Nucleus accumbens (tissue), 56 donors: ENCODE measurements at places on chromosomes 5 and 9.

- DNase-seq: no peak
Observed at GRCh38 chr5:172276214-172276613, 7.3 kb downstream of the UBTD2 start.

DNA sequence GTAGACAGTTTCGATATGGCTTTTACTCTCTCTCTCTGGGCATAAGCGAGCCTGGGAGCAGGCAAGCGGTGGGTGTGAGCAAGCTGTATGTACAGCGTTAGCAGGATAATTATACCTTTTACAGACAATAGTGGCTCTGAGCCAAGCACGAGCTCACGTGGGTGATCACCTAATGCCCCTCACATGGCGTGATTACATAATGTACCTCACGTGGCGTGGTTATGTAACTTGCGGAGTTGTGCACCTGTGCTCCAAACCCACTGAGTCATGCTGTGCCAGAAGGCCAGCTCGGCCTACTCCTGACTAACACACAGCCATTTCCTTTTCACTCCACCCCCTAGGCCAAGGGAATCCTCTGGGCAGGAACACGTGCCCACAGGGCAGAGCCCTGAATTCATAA, 797.2 kb downstream of the EFNA5 start:
- DNase-seq: no peak

- DNase-seq: no peak
Observed at GRCh38 chr5:97854871-97855762, 672.1 kb upstream of the RIOK2 start.

GRCh38 chr9:96219026-96219899, 82.7 kb downstream of the HSD17B3 start:
- DNase-seq: peak; percentile 40

DNA sequence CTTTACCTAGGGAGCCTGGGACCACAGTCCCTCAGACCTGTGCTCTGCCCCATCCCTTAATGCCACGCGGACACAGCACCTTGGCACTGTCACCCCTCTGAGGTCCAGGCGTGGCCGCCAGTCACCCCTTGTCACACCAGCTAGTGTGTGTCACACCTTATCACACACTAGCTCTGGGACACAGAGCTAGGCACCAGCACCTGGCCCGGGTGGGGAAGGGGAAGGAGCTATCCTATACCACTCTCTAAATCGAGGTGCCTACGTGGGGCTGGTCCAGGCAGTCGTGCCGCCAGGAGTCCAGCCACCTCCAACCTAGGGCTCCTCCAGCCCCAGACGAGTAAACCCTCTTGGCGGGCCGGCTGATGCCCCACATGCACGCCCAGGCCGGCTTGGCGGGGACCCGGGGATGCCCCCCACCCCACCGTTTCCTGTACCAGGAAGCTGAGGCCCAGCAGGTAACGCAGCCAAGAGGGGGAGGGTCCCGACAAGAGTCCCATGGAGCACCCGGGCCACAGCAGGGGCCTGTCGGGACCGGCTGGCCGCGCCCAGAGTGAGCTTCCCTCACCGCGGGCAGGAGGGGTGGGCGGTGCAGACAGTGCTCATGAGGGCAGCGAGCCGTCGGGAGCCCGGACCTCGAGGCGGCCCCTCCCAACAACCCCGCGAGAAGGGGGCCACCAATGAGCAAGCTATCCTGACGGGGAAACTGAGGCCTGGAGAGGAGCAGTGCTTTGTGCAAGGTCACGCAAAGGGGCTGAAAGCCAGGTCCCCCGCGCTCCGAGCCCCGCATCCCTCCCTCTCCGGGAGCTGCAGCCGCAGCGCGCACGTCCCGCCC, 550 bp downstream of the CORO2A start:
- no peak for DNase-seq

- DNase-seq: peak; percentile 93
Observed at GRCh38 chr9:113056191-113057106, at the start of gene ZFP37. ZFP37 (minus strand) TSS chr9:113056724; CDS start chr9:113056688, 36 bp downstream.

DNA sequence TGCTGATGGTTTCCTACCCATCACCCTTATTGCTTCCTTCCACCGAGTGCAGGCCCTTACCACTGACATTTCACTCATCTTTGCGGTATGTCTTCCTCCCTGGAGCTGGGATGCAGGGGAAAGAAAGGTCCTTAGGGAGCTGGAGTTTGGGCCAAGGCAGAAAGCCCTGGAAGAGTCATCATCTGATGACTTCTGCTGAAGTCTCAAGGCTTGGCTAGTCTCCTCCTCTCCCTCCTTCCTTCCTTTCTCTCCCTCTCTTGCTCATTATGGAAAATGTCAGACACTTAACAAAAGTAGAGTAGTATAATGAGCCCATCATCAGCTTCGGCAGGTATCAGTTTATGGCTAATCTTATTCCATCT, 40.0 kb downstream of the LARP1 start:
- DNase-seq: no peak

DNA sequence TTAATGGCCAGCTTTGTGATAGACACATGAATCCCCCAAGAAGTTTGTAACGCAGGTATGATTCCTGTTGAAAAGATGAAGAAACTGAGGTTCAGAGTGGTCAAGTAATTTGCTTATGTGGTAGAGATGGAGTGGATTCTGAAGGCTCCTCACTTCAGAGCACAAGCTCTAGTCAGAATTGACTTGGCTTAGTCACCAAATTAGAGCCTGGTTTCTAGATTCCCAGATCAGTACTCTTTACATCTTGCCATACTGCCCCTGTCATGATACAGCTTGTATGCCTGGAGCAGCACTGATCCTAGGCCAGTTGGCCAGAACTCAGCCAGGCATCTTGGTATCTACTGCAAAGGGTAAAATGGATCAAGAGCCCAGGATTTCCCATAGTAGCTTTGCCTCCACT, 284.4 kb upstream of the RFX3 start:
- no peak for DNase-seq

- DNase-seq: no peak
Observed at GRCh38 chr5:67802766-67803165, 412.8 kb upstream of the PIK3R1 start.

GRCh38 chr5:69134126-69134525, 32.8 kb upstream of the CCNB1 start:
- DNase-seq: no peak

DNA sequence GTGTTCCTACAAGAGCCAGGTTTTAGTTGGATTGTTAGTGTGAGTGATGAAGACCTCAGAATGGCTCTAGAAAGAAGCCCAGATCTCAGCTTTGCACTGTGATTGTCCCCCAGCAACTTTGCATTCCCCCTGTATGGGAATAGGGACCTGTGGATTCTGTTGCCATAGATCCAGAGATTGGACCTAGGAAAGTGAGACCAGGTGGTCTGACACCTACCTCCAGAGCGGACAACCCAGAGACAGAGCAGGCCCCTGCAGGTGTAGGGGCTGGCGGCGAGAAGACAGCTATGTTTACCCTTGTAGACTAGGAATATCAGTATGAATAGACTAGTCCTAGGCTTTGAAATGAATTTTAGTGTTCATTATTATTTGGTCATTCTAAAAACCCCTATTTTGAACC, 53.6 kb downstream of the IRF1 start:
- no peak for DNase-seq

GRCh38 chr5:177484902-177485549, 11.6 kb upstream of the DBN1 start:
- no peak for DNase-seq

DNA sequence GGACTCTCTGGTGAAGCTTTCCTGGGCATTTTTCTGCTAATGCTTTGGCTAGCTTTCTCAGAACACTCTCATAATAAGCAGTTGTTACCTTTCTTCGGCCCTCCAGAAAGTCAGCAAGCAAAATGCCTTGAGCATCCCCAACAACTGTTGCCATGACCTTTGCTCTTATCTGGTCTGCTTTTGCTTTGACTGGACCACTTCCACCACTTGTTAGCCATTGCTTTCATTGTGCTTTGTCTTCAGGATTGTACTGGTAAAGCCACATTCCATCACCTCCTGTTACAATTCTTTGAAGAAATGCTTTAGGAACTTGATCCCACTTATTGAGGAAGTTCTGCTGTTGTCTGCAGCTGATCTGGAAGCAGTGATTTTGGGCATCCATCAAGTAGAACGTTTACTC, 35.7 kb downstream of the RAD50 start:
- DNase-seq: no peak

DNA sequence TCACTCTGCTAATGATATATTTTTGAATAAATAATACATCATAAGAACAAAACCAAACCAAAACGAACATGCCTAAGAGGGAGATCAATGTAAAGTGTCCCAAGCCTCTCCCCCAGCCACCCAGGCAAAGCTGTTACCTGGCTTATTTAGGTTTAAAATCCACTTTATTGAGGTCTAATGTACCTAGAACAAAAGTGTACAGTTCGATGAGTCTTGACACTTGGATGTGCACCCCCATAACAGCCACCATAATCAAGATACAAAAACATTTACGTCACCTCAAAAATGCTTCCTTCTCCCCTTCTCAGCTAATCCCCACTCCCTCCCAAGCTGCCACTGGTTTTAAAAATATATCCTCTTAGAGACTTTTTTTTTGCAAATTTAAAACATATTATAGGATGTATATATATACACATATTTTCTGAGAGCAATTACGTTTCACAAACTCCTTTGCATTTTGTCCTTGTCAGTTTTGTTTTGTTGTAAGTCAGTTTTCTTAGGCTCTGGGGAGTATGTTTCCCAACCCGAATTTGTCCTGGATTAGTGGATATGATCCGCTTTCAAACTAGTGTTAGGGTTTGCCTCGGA, 8.3 kb upstream of the NKX2-5 start:
- no peak for DNase-seq

DNA sequence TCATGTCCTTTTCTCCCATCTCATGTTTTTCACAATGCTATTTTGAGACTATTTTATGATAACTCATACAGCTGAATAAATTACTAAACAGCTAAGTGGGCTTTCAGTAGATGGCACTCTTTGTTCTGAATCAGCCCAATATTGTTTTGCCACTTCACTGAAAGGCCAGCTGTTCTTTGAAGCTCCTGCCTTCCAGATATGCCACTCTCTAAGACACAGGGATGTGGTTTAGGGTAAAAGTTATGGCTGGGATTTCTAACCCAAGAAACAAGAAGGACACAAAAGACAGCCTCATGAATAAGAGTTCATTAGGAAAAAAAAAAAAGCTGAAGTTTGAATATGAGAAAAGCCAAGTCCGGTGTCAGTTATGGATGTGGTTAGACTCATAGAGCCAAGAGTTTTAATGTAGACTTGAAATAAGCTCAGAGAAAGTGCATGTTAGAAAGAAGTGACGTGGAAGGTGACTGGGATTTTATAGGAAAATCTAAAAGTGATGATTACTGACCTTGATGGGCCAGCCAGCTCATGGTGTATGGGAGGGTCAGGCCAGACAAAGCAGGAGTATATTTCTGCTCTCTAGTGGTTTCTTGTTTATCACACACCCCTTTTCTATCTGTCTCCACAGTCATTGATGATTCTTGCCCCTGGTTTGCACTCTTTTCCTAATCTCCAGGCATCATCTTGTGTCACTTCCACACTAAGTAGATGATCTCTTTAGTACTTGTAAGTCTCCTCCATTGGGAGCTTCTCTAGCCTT, 488.5 kb downstream of the NR2F1-AS1 start:
- DNase-seq: no peak

- DNase-seq: no peak
Observed at GRCh38 chr9:83043597-83043996, 19.3 kb downstream of the RASEF start.

DNA sequence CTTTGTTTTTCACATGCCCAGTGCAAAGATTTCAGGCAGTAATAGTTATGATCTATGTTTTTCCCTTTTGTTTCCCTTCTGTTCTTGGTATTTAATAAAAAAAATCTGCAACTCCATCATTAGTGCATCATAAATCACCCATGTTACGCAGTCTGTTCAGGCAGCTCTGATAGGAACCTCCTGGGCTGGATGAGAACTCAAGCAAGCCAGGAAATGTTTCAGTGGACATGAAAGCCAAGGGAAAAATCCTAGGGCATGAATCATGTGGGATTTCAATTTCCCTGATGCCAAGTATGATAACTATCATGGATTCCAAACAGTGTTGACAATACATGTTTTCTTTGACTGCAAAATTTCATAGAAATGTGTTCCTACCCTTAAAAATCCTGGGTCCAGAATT, 119.7 kb upstream of the TARS1 start:
- DNase-seq: no peak

GRCh38 chr9:75962013-75962661, 71.7 kb downstream of the PCSK5 start:
- DNase-seq: no peak
